CD4-positive, alpha-beta T cell treated with Interleukin-12 subunit alpha and Interleukin-12 subunit beta, for 1 hour (primary cell): ENCODE measurements at places on chromosomes 3 and 15.

DNA sequence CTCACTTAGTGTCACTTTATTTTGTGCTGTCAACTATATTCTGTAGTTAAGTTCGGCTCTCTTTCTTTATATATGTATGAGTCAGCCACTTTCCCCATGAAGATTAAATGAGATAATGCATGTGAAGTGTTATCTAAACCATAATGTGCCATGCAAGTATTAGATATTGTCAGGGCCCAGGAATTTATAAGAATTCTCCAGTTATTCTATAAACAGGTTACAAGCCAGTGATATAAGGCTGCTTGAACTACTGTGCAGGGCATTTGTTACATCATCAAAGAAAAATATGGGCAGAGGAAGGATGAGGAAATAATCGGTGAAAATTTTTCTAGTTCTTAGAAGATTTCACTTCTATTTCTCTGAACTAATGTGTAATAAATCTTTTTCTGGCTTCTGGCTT lies 1049.0 kb upstream of the NR2F2 start:
- no peak for DNase-seq

- no peak for DNase-seq
Observed at GRCh38 chr3:155989536-155989935, 119.1 kb downstream of the GMPS start.

- DNase-seq, result no peak
Observed at GRCh38 chr3:21889166-21889565, 138.2 kb upstream of the ZNF385D start.

DNA sequence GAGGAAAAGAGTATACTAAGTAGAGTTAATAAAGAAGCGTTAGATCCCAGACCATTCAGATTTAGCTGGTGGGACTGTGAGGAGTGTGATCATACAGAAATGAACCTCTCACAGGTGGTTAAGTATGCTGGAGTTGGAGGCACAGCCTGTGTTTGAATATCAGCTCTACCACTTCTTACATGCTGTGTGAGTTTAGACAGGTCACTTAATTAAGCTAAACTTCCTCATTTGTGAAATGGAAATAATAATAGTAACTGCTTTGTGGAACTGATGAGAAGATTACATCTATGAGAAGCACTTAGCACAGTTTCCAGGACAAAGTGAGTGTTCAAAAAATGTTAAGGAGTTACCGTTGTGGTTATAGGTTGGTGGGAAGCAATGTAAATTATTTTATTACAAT lies 8.4 kb downstream of the ACP3 start:
- DNase-seq, result no peak

GRCh38 chr15:93154666-93155065 lies 65.7 kb upstream of the RGMA start:
- no peak for DNase-seq

- no peak for DNase-seq
Observed at GRCh38 chr3:134365766-134366065, 8.5 kb downstream of the AMOTL2 start.

DNA sequence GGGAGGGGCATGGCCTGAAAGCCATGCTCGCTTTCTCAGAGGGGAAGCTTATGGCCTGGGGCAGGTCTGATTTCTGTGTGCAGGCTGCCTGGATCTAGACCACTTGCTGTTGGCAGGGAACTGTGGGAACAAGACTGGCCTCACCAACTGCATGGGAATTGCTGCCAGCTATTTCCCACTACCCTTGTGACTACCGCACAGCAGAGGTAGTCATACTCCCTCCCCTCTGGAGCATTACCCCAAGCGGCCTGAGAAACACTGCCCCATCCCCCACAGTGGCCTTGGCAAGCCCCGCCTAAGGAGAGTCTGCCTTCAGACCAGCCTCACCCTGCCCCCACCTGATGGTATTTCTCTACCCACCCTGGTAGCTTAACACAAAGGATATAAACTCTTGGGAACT lies 199.4 kb upstream of the CADM2 start:
- no peak for DNase-seq

DNA sequence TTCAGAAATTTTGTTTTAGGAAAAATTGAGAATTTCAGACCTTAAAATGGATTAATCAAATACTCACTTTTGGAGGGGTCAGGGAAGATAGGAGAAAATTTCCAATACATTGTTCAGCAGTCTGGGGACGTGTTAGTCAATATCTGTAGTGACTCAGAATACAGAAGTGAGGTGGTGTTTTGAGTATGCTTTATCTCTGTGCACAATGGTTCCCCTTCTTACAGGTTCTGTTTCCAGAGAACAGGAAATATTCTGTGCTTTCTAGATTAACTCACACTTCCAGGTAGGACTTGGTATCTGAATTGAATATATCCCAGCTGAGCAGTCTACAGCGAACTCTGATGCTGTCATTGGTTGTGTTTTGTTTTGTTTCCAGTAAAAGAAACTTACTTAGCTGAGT lies 30.7 kb upstream of the CCDC54 start:
- no peak for DNase-seq

- DNase-seq, result no peak
Observed at GRCh38 chr3:146414010-146414409, 55.4 kb downstream of the PLSCR2 start.

DNA sequence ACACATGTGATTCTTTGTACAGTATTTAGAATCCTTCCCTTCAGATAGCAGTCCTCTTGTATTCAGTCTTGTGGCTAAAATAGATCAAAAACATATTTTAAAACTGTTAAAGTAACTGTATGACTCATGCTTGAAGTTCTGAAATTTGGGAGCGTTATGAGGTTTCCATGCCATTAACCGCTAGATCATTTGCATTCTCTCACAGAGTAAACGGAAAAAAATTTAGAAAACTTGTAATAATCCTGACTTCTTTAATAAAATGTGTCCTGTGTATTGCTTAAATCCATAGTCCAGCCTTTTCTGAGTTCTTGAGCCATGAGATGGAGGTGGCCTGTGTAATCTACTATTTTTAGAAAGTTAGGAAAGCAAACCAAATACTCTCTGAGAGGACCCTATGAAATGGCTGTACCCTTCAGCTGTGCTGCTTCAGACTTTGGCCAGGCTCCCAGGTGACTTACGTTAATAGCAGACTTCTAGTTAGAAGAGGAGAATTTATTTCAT lies 33.8 kb downstream of the MBNL1 start:
- DNase-seq, result peak; percentile 55

DNA sequence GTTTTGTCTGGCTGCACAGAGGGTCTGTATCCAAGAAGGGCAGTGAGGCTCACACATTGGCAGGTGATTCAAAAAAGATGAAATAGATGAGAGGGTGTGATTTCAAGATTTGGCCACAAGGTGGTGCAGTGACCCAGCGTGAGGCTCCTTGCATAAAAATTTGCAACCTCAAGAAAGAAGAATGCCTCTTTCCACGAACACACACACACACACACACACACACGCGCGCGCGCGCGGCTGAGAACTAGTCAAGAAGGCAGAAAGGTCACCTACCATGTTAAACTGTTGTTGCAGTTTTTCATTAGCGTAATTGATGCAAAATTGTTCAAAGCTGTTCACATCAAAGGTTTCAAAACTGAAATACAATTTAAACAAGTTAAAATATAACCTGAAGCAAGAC lies 39.2 kb downstream of the MYO5C start:
- DNase-seq, result peak; percentile 85

GRCh38 chr3:29138171-29138570 lies 142.7 kb upstream of the RBMS3 start:
- no peak for DNase-seq
